ENCODE measurements at places on chromosomes 11 and 22.

DNA sequence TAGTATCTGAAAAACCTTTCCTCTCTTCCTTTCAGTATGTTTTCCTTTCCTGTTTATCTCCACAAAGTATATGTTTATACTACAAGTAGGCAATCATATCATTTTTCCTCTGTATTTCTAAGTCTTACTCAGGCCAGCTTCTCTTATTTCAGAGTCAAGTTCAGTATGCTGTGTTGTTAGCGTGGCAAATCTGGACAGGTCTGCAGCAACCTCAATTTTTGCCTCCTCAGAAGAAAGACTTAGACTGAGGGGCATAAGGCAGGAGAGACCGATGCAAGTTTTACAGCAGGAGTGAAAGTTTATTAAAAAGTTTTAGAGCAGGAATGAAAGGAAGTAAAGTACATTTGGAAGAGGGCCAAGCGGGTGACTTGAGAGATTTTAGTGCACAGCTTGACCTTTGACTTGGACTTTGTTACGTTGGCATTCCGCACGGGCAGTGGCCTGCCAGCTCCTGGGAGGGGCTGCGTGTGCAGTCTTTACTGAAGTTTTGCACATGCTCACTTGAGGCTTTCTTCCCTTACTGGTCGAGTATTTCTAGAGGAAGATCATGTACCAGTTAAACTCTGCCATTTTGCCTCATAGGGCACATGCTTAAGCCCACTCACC is 343.2 kb downstream of the NTM start:
- DNase-seq, result no peak

- peak; percentile 52 for DNase-seq
Measured at GRCh38 chr11:17405232-17406005, 17.0 kb upstream of the KCNJ11 start.

GRCh38 chr22:23473901-23474300 is 106.2 kb downstream of the IGLL1 start:
- no peak for DNase-seq

GRCh38 chr11:34513682-34514449 is at the start of gene ELF5:
Gene ELF5, minus strand, starts transcription at chr11:34513794. Its CDS starts 8,045 bp downstream, at chr11:34505749.
- no peak for DNase-seq

- DNase-seq, result no peak
Measured at GRCh38 chr22:33427461-33427860, 369.3 kb upstream of the SYN3 start.

DNA sequence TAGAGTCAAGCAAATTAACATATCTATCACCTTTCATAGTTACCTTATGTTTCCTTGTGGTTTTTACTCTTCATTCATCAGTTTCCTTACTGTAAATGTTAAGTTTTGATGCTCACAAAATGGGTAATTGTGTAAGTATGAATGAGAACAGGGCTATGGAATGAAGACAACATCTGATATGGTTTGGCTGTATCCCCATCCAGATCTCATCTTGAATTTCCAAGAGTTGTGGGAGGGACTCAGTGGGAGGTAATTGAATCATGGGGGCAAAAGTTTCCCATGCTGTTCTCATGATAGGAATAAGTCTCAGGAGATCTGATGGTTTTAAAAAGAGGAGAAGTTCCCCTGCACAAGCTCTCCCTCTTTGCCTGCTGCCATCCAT is 107.6 kb downstream of the CCDC34 start:
- no peak for DNase-seq

- no peak for DNase-seq
Measured at GRCh38 chr11:103892603-103893002, 143.8 kb upstream of the DDI1 start.

- no peak for DNase-seq
Measured at GRCh38 chr11:11580012-11580411, 41.8 kb downstream of the GALNT18 start.

GRCh38 chr11:83691451-83691950 is 405.3 kb upstream of the CCDC90B start:
- no peak for DNase-seq

DNA sequence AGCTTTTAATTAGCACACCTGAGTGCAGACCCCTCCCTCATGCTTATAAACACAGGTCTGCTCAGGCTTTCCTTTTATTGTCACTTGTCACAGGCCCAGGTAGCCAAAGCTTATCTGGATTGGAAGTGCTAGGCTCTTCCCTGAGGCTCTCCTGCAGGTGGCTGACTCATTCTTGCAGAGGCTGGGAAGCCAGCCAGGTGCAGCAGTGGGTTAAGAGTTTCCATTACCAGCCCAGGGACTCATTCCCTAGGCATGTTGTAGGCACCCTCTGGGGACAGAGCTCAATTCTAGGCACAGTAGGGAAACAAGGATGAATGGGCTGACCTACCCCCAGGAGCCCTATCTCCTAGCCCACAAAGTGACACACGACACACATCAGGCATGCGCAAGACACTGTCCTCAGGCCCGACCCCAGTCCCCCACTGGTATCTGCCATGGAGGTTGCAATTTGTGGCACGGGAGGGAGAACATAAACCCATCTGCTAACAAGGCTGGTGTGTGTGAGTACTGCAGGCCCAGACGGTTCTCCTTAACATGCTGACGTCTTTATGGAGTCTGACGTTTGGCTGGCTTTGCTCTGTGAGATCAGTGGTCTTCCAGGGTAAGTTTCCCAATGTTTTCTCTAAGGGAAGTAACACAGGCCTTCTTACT is 94.2 kb downstream of the ABTB2 start:
- DNase-seq, result no peak

- no peak for DNase-seq
Measured at GRCh38 chr22:39408807-39409206, 9.2 kb downstream of the TAB1 start.
